ENCODE measurements at places on chromosomes 3 and 15. TPM values are rescaled to one million over a fixed set of nuclear protein-coding genes. Genes with fewer than 3 reads are reported as not detected.

CHRNA5 gene
- total RNA-seq = 12.6 TPM

ATP13A5 gene
- not detected for total RNA-seq

LNP1 gene
- 3.1 TPM for total RNA-seq

SLC2A2 gene
- total RNA-seq = not detected

DUOXA1 gene
- total RNA-seq = not detected

LEKR1 gene
- total RNA-seq = not detected

CACNA2D2 gene
- total RNA-seq = 0.80 TPM

TJP1 gene
- total RNA-seq = 19.5 TPM

DCLK3 gene
- not detected for total RNA-seq

CHRD gene
- total RNA-seq = 2.8 TPM

TRIP4 gene
- total RNA-seq = 13.5 TPM

CTXN2 gene
- not detected for total RNA-seq

GABPB1 gene
- total RNA-seq = 44.0 TPM

CAMP gene
- not detected for total RNA-seq

CX3CR1 gene
- not detected for total RNA-seq

All from SK-MEL-5 (cell line).